ENCODE measurements at places on chromosomes 5 and 9.

- DNase-seq, result no peak
Measured at GRCh38 chr9:135803441-135803840, 101.5 kb downstream of the KCNT1 start.

DNA sequence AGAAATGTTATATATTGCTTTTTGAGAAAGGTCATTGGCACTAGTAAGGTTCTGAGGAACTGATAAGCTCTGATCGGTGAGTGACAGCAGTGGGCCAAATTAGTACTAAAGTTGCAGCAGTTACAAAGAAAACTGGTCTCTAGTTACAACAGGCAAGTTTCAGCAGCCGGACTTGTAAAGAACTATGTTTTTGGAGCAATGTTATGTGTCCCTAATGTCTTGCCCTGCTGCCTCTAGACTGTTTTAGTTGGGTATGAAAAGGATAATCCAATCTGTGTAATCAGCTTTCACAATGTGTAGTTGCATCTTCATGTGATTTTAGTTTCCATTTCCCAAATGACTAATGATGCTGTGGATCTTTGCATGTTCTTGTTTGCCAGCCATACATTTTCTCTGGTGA, 113.5 kb downstream of the CAMK4 start:
- no peak for DNase-seq

GRCh38 chr5:143206196-143207053, 197.1 kb downstream of the NR3C1 start:
- no peak for DNase-seq

- no peak for DNase-seq
Measured at GRCh38 chr5:139950436-139950835, 92.7 kb downstream of the NRG2 start.

DNA sequence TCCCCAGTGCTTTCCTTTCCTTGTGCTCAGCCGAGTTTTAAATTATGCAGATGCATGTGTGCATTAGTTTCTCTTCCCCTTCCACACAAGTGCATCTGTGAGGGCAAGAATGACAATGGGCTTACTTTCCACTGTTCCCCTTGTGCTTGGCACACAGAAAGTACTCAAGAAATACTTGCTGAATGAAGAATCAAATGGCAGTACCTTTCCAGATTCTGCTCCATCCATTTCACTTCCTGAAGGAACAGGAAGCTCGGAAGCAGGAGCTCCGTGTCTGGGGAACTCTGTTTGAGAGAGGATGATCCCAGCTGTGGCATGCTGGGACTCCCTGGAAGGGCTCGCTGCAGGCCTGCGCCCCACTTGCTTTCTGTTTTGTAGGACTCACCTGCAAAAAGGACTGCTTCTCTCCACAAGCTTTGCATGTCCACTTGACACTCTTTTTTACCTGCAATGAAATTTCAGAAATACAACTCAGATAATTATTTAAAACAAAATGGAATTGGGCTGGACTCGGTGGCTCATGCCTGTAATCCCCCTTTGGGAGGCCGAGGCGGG, 5.5 kb downstream of the MRNIP start:
- DNase-seq, result no peak

- no peak for DNase-seq
Measured at GRCh38 chr9:99577351-99577750, 244.3 kb upstream of the NR4A3 start.

DNA sequence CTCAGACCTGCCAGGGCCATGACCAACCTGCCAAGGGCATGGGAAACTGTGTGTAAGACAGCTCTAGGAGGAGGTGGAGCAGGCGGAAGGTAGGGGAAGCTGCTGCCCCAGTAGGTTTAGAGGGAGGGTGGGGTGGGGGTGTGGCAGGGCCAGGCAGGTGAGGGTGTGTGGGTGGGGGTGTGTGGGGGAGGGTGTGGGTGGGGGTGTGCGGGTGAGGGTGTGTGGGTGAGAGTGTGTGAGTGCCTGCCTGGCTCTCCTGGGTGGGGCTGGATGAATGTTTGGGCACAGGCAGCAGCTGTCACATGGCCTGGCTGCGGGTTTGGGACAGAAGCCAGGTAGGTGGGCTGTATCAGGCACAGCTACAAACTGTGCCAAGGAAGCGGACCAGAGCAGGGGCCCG, 8.8 kb upstream of the N4BP3 start:
- no peak for DNase-seq

DNA sequence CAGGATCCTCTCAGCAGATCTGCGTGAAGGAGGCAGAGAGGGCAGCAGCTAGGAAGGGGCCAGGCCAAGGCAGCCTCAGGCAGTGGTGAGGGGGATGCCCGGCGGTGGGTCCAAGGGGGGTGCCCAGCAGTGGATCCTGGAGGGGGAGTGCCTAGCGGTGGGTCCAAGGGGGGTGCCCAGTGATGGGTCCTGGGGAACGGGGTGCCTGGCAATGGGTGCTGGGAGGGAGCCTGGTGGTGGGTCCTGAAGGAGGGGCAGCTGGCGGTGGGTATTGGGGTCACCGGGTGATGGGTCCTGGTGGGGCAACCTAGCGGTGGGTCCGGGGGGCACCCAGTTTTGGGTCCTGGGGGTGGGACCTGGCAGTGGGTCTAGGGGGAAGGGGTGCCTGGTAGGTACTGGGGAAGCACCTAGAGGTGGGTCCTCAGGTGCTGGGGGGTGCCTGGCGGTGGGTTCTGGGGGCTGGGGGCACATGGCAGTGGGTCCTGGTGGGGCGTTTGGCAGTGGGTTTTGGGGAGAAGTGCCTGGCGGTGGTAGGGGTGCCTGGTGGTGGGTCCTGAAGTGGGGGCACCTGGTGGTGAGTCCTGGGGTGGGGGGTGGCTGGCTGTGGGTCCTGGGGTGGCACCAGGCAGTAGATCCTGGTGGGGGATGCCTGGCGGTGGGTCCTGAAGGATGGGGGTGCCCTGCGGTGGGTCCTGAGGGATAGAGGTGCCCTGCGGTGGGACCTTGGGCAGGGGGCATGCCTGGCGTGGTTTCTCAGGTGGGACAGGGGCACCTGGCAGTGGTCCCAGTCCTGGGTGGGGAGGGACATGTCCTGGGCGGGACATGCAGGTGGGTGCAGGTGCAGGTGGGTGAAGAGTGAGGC, 1.9 kb downstream of the LRRC14B start:
- no peak for DNase-seq

GRCh38 chr5:886716-887325, 5.8 kb downstream of the BRD9 start:
- DNase-seq, result no peak

DNA sequence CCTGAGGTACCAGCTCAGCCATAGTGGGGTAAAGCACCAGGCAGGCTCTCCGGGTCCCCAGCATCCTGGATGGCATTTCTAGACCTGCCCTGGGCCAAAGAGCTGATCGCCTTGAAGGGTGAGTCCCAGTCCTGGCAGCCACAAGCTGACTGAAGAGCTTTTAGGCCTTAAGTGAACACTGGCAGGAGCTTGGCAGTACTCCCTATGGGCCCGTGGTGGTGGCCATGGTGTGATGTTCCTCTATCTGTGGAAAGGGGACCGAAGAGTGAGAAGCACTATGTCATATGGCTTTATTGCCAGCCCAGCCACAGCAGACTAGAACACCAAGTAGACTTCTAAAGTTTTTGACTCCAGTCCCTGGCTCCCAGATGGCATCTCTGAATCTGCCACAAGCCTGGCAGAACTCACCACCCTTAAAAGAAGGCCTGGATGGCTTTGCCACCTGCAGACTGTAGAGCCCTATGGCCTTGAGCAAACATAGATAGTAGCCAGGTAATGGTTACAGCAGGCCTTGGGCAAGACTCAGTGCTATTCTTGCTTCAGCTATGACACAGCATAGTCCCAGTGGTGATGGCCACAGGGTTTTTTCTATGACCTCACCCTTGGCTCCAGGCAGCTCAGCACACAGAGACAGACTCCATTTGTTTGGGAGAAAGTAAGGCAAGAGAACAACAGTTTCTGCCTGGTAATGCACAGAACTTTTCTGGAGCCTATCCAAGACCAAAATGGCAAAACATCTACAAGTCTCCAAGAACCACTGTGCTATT, 801.5 kb upstream of the DMAC1 start:
- DNase-seq, result no peak

- DNase-seq, result no peak
Measured at GRCh38 chr5:6358434-6358820, 19.9 kb downstream of the MED10 start.

- no peak for DNase-seq
Measured at GRCh38 chr5:74153255-74153790, 487.2 kb downstream of the ENC1 start.

- no peak for DNase-seq
Measured at GRCh38 chr9:137366445-137366810, 56.5 kb downstream of the EXD3 start.

GRCh38 chr5:154986151-154986550, 27.4 kb upstream of the KIF4B start:
- no peak for DNase-seq

GRCh38 chr5:176519810-176520720, 17.1 kb downstream of the RNF44 start:
- DNase-seq, result no peak

DNA sequence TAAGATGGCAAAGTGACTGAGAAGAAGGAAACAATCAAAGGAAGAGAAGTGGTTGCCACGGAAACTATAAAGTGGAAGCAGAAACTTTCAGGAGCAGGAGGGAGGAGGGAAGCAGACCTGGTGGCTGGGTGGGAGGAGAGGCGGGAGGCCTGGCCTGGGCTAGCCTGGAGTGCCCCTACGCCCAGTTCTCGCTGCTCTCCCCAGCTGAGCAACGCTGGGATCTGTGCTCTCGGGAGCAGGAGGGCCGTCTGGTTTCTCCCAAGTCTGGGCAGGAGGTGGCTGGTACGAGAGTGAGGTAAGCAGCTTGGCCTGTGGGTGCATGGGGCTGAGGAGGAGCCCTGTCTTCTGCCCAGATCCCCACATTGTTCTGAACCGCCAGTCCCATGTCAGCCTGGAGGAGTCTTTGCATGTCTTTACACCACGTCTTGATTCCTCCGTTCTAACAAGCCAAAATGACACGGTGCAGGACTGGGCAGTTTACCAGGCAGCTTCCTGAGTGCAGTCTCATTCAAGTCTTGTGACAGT, 15.0 kb upstream of the DAB2IP start:
- no peak for DNase-seq

GRCh38 chr5:6480133-6481051, 31.7 kb downstream of the UBE2QL1 start:
- no peak for DNase-seq

DNA sequence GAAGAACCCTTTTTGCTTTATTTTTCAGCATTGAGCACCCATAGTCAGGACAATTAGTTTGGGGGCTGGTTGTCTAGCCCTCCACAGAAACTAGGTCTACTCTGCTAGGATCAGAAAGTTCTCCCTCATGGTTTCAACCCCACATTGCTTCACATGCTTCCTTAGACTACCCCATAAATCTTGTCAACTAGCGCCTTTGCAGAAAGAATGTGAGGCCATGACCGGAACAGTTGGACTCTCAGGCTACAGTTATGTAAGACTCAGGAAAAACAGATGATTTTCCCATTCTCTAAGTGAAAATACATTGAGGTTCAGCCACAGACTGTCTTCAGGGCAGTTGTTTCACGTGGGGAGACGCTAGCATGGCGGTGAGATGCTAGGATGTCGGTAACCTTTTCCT, 255.6 kb downstream of the NR3C1 start:
- DNase-seq, result no peak

DNA sequence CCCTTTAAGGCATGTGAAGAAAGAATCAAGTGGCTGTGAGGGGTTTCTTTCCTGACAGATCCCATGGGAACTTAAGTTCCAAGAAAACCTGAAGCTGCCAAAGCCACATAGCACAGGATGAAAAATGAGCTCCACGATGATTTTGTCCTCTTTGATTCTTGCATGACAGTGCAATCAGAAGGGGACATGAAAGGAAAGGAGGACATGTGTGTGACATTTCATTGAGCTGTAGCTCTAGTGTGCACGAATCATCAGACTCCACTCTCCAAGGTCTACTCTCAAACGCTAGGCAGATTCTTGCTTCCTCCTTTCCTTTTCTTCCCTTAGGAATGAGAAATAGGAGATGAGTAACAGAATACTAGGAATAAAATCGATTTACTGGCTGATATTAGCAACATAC, 142.0 kb downstream of the ZNF608 start:
- DNase-seq, result no peak

DNA sequence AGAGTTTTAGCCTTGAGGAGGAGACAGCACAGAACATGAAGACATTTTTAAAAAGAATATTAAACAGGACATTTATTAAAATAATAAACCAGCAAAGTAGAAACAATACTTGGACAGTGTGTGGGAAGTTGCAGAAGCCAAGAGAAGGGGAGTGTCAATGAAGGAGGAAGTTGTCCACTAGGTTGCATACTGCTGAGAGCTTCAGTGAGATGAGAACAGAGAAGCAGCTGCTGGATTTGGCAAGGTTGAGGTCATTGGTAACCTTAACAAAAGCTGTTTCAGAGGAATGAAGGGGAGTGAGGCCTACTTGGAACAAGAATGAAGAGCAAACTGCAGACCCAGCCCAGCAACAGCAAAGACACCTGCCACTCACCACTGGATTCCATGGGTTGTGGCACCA, 11.4 kb downstream of the BHMT start:
- DNase-seq, result no peak

DNA sequence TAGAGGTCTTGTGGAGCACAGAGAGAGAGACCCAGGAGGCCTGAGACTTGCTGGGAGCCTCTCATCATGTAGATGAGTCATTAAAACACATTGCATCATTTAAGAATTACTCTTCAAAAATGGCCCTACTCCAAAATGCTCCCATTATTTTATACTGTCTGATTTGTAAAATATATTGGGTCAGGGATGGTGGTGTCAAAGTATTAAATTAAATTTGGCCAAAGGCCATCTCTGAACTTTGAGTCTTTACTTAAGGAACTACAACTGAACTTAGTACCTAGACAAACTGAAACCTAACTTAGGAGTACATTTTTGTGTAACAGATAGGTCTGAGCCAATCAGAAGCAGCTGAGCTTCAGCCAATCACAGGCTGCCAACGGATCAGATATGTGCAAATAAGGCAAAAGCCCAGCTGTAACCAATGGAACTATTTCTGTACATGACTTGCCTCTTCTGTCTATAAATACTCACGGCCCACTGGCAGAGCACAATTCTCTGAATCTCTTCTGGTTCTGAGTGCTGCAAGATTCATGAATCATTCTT, 657.2 kb downstream of the TLE1 start:
- no peak for DNase-seq

DNA sequence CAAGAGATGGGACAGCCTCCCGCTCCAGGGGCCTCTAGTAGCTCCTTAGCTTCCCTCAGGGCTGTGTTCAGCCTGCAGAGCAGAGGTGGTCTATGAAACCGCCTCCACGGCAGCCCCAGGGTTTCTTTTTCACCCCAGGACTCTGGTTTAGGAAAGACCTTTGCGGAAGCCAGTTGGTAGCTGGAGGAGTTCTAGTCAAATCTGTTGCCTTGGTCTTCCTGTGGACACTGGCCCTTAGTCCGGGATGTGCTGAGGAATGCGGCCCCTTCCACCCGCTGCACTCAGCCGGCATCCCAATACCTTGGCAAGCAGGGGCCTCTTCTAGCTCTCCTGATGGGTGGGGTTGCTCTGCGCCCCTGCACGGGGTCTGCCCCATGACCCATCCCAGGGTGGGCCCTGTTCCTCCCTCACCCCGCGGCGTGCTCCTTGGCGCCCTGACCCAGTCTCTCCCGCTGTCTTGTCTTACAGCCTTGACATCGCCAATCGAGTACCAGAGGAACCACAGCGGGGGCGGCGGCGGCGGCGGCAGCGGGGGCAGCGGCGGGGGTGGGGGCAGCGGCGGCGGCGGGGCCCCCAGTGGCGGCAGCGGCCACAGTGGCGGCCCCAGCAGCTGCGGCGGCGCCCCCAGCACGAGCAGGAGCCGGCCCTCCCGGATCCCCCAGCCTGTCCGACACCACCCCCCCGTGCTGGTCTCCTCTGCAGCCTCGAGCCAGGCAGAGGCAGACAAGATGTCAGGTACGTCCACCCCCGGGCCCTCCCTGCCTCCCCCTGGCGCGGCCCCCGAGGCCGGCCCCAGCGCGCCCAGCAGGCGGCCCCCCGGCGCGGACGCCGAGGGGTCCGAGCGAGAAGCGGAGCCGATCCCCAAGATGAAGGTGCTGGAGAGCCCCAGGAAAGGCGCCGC, 94.3 kb upstream of the OTULINL start:
- DNase-seq, result no peak
